ENCODE measurements at places on chromosomes 1 and 21.

DNA sequence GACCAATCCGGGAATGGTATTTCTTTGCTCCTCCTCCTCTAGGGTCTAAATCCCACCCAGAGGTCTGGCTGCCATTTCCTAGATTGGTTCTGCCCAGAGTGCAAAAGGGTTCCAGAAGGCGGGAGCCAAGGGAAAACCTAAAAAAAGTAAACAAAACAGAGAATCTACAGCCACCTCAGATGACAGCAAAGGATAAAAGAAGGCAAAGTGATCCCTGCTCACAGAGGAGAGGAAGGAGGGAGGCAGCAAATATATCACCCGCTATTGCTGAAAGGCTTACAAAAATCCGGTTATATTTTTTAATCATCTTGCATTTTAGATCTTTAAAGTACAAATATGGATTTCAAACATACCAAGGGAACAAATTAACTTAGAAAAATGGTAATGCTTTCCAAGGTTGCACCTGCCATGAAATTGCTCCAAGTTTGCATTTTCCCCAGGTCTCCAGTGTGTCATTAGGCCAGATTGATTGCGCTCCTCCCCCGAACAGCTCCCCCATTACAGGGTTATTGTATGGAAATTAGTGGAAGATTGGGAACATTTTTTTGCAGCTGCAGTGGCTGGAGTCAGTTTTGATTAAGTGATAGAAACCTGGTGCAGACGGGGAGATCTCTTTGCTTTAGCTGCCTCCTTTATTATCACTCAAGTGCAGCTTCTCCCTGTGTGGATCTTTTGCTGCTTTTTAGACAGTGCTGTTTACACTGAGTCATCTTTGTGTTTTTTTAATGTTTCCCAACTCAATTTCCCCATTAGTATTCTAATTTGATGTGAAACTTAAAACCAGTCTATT lies 280.5 kb upstream of the CAMK1G start:
- no peak for DNase-seq
- H3K4me1 ChIP-seq, result peaks cover 4% of the 10 kb centered on the region
- peaks cover 29% of the 10 kb centered on the region for H3K27me3 ChIP-seq
- H3K4me3 ChIP-seq, result no peak overlapping the region

GRCh38 chr1:27076803-27077202 lies 64.2 kb upstream of the TENT5B start:
- no peaks in the 10 kb centered on the region for H3K36me3 ChIP-seq
- peaks cover 3% of the 10 kb centered on the region for H3K27me3 ChIP-seq
- no peak for DNase-seq

DNA sequence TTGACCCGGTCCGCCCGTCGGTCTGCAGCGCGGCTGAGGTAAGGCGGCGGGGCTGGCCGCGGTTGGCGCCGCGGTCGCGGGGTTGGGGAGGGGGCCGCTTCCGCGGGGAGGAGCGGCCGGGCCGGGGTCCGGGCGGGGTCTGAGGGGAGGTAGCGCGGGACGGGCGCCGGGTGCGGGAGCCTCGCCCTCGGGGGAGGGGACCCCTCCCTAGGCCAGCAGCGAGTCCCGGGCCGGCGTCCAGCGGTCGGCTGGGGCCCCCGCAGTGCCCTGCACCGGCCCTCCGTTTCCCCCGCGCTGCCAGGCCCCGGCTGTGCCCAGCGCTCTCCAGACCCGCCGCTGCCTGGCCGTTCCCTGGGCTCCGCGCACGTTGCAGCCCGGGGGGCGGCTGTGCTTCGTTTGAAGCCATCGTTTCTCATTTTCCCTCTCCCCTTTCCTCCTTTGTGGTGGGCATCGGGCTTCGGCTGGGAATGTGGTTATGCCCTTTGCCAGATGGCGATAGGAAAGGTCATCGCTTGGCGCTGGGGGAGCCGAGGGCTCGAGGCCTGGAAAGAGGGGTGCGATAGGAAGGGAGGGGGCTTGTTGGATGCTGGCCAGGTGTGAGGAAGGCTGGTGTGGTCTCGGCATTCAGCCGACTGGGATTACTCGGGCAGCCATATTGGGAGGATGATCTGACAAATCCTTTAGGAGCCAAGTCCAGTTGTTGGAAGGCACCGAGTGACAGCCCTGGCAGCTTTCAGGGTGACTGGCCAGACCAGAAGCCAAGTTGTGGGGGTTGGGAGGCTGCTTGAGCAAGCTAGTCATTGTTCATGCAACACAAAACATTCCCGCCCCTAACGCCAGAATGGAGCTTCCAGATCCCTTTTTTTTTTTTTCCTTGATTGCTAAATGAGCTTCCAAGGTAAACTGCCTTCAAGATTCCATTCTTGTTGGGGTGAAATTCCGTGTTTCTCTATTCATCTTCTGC lies 753 bp downstream of the KIF1B start:
- peak overlapping the region; percentile 93 for H3K4me3 ChIP-seq
- peak overlapping the region; percentile 96 for H3K27ac ChIP-seq
- H3K27me3 ChIP-seq, result no peaks in the 10 kb centered on the region
- peaks cover 25% of the 10 kb centered on the region for H3K4me1 ChIP-seq
- peak; percentile 39 for DNase-seq

- DNase-seq, result no peak
- H3K4me1 ChIP-seq, result peaks cover 2% of the 10 kb centered on the region
- H3K27me3 ChIP-seq, result no peaks in the 10 kb centered on the region
- no peak overlapping the region for H3K4me3 ChIP-seq
- H3K36me3 ChIP-seq, result no peaks in the 10 kb centered on the region
Observed at GRCh38 chr1:36365381-36365780, 20.3 kb downstream of the STK40 start.

DNA sequence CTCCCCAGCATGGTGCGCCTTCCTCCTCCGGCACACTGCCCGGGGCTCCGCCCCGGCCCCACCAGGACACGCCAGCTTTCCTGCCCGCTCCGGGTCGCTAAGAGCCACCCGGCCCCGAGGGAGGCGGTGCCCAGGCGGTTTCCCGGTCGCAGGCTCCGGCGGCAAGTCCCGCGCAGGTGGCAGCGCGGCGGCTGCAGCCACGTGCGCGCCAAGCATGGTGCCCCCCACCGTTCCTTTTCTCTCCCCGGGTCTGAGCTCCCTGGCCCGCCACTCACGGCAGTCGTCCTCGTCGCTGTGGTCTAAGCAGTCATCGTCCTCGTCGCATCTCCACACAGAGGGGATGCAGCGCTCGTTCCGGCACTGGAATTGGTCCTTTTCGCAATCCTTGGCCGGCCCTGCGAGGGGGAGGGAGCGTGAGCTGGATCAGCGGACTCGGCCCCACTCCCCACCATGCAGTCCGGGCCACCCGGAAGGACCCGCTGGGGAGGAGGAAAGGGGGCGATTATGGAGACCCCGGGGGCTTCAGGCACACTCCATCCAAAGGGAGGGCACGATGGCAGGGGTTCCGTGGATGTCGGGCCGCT lies 1.2 kb downstream of the LRP8 start:
- H3K4me3 ChIP-seq, result peak overlapping the region; percentile 81
- peaks cover 9% of the 10 kb centered on the region for H3K4me1 ChIP-seq
- peaks cover 70% of the 10 kb centered on the region for H3K27me3 ChIP-seq
- H3K27ac ChIP-seq, result peak overlapping the region; percentile 33

DNA sequence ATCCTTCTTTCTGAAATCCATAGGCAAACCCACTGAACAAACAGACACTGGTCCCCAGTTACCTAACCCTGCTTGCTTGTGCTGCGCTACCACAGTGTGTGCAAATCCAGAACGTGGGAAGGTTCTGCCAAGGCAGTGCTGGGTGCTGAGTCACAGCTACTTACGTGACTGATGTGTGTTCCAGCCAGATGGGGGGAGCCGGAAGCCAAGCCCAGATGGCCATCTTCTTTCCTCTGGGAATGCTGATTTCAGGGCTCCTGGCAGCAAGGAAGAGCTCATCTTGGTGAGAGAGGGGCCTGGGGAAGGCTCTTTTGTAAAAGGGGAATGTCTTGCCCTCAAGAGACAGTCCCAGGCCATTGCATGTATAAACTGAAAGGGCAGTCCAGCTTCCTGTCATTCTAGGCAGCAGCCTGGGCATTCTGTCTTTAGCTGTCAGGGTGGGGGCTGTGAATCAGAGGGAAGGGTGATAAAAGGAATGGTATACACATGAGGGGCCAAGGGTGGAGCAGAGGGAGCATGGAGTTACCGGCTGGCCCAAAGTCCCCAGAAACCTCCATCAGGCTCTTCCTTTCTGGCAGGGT lies 54.1 kb downstream of the CD46 start:
- H3K27ac ChIP-seq, result no peak overlapping the region
- peaks cover 12% of the 10 kb centered on the region for H3K4me1 ChIP-seq
- peaks cover 3% of the 10 kb centered on the region for H3K36me3 ChIP-seq
- H3K27me3 ChIP-seq, result no peaks in the 10 kb centered on the region

- H3K36me3 ChIP-seq, result no peaks in the 10 kb centered on the region
- H3K27ac ChIP-seq, result no peak overlapping the region
- no peak for DNase-seq
- no peak overlapping the region for H3K4me3 ChIP-seq
- peaks cover 19% of the 10 kb centered on the region for H3K27me3 ChIP-seq
- peaks cover 7% of the 10 kb centered on the region for H3K4me1 ChIP-seq
Observed at GRCh38 chr1:19040010-19040680, 83.7 kb upstream of the IFFO2 start.

DNA sequence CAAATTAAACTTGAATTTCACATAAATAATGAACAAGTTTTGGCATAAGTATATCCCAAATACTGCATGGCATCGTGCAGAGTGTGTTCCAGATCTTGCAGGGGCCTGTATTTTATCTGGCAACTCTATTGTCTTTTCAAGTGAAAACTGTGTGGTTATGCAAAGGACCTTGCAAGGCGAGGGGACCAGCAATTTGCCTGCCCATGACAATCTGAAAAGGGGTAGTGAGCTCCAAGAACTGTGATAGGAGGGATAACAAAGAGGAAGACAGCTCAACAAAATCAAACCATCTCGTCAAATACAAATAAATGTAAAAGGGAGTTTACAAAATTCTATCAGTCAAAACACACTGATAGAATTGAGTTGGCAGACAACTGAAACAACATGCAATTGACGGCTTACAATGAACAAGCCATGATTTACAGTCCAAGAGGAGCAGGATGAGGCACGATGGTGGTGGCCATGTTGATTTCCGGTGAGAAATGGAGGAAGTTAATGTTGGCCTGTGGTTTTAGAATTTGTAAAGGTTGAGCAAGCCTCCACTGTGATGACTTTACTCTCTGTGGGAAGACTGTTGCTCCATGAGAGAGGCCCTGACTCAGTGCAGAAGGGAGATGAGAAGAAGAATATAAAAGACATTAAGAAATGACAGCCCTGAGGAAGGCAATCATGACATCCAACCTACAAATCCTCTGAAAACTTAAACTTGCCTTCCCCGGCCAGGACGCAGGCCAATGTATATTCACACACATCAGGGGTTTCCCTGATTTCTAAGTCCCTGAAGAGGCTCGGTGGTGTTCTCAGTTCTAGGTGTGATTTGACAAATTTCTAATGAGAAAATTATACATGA lies 132.2 kb downstream of the ADSS2 start:
- DNase-seq, result no peak
- no peaks in the 10 kb centered on the region for H3K27me3 ChIP-seq
- H3K4me3 ChIP-seq, result no peak overlapping the region
- no peak overlapping the region for H3K27ac ChIP-seq
- H3K4me1 ChIP-seq, result peaks cover 4% of the 10 kb centered on the region

DNA sequence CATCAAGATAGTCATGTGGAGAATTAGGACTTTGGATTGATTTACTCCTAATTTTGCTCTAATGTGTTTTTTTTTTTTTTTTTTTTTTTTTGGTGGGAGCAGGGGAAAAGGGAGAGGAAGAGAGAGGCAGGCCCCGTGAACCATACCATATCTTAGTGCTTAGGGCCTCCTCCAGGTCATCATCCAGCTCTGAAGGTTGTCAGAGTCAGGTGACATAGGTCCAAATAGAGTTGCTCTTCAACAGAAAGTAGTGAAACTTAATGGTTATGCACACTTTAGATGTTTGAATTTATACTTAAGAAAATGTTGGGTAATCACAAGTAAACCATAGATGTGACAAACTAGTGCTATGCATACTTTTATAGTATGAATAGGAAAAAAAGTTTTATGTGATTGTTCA lies 32.2 kb downstream of the CXADR start:
- no peaks in the 10 kb centered on the region for H3K27me3 ChIP-seq
- DNase-seq, result no peak
- H3K36me3 ChIP-seq, result peaks cover 17% of the 10 kb centered on the region
- H3K4me3 ChIP-seq, result no peak overlapping the region
- peaks cover 31% of the 10 kb centered on the region for H3K4me1 ChIP-seq

DNA sequence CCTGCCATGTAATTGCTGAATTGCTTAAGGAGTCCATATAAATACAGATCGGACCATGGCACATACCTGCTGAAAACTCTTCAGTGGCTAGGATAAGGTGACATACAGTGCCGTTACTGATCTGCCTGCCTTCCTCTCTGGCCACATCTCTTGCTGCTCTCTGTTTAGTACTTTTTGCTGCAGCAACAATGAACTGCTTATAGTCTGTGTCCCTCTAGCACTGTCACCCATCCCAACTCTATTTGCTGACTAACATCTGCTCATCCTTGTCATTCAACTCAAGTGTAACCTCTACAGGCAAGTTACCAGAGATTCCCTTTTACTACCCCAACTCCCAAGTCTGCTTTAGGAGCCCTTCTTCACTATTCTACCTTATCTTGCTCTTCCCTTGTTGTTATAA lies 65.6 kb downstream of the GTF2B start:
- H3K27me3 ChIP-seq, result no peaks in the 10 kb centered on the region
- no peaks in the 10 kb centered on the region for H3K4me1 ChIP-seq
- H3K36me3 ChIP-seq, result peaks cover 14% of the 10 kb centered on the region

- H3K27ac ChIP-seq, result no peak overlapping the region
- no peak for DNase-seq
Observed at GRCh38 chr21:32364387-32364786, 28.4 kb downstream of the URB1 start.

DNA sequence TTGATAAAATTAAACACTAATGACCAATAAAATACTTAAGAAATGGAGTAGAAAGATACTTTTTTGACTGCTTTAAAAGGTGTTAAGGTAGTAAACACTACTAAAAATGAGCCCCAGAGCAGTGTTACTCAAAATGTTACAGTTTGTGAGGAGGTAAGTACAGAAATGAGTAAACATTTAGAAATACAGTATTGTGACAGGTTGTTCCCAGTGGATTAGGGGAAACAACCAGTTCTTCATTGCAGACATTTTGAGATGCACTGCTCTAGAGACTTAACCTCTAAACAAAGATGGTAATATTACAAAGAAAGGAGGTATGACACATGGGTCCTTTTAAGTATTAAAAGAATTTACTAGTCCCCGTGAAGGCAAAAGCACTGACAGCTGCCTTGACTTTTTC lies 12.7 kb downstream of the DHX9 start:
- H3K27ac ChIP-seq, result no peak overlapping the region
- DNase-seq, result no peak
- no peaks in the 10 kb centered on the region for H3K27me3 ChIP-seq
- H3K4me3 ChIP-seq, result no peak overlapping the region
- peaks cover 41% of the 10 kb centered on the region for H3K36me3 ChIP-seq

DNA sequence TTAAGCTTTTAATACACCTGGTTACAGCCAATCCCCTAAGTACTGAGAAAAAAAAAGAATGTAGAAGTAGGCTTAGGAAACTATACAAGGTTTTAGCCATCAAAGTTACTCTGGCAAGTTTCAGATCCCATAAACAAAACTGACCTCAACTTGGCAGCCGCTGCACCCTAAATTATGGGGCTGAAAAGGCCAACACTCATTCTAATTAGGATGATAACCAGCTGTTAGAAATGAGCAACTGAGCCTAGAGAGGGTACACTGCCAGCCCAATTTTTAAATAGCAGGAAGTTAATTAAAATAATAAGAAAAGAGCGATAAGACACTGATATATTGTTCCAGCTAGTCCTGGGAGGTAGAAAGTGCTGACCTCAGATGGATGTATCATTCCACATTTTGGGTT lies 105.7 kb upstream of the VAV3 start:
- H3K4me1 ChIP-seq, result peaks cover 1% of the 10 kb centered on the region
- no peak overlapping the region for H3K27ac ChIP-seq
- H3K27me3 ChIP-seq, result peaks cover 16% of the 10 kb centered on the region
- no peak overlapping the region for H3K4me3 ChIP-seq
- no peaks in the 10 kb centered on the region for H3K36me3 ChIP-seq

All from progenitor cell of endocrine pancreas (in vitro differentiated cells).